NCI-H1105 (cell line): ENCODE measurements at places on chromosomes 11 and 22.

- DNase-seq, result no peak
Observed at GRCh38 chr11:117944554-117944953, 15.4 kb upstream of the TMPRSS13 start.

DNA sequence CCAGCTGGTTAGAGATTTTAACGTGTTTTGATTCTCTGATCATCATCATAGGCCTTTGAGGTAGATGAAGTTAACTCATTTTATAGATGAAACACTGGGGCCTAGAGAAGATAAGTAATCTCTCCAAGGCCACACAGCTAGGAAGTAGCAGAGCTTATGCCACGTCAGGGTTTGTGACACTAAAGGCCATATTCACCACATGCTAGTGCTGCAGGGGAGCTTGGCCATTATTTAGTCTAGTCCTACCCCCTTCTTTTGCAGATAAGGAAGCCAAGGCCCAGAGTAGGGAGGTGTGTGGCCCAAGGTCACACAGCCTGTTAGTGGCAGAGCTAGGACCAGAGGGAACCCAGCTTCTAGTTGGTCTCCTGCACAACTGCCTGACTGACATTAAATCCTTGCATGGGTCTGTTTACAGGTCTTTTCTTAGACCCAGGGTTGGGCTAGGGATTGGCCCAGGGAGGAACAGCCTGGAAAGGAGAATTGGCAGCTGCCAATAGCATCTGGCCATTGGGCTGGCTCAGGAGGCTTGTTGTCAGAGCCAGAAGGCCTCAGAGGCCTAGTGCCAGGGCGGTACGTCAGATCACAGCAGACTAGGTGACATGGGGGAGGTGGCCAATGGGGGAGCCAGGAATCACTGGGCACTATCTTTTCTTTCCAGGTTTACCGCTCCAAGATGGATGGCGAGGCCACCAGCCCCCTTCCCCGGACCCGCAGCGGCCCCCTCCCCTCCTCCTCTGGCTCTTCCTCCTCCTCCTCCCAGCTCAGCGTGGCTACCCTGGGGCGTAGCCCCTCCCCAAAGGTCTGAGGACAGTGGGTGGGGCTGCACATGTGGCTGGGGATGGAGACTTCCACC, 36.0 kb downstream of the PHLDB1 start:
- no peak for DNase-seq

GRCh38 chr22:36435516-36436415, 45.7 kb downstream of the TXN2 start:
- DNase-seq, result no peak

DNA sequence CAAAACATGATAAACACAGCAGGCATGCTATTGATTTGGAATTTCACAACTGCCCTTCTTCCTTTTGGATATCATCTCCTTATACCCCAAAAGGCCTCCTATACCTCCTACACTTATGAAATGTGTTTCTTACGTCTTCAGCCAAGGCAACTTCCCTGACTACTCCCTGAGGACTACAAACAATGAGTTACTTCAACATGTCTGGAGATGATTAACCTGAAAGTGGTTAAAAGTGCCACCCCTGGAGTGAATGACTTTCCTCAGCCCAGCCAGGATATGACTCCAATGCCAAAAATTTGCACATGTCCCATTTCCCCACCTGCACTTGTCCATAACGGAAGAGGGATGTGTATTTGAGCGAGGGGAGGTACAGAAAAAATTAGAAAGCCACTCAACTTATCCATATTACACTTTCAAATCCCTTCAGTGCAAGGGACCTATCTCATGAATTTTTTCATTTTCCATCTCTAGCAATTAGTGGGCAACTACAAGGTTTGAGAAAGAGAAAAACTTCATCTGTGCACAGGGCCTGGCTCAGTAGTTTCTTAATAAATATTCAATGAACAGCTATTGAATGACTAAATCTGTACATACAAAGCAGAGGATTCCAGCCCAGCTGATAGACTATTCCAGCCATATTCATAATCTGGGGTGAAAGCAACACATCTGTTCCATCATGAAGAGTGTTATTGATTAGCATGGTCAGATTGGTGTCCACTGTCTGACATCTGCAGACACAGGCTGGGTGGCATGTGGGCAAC, 36.8 kb downstream of the KIRREL3 start:
- DNase-seq, result no peak

- DNase-seq, result no peak
Observed at GRCh38 chr11:39780131-39780530, 1679.3 kb downstream of the LRRC4C start.

GRCh38 chr11:72743321-72744221, 8.6 kb downstream of the ARAP1 start:
- no peak for DNase-seq

- no peak for DNase-seq
Observed at GRCh38 chr22:47210112-47210657, 447.7 kb downstream of the TBC1D22A start.

- DNase-seq, result no peak
Observed at GRCh38 chr11:61666684-61667297, 13.4 kb upstream of the DAGLA start.

GRCh38 chr11:120031612-120032600, 106.0 kb downstream of the TRIM29 start:
- no peak for DNase-seq

DNA sequence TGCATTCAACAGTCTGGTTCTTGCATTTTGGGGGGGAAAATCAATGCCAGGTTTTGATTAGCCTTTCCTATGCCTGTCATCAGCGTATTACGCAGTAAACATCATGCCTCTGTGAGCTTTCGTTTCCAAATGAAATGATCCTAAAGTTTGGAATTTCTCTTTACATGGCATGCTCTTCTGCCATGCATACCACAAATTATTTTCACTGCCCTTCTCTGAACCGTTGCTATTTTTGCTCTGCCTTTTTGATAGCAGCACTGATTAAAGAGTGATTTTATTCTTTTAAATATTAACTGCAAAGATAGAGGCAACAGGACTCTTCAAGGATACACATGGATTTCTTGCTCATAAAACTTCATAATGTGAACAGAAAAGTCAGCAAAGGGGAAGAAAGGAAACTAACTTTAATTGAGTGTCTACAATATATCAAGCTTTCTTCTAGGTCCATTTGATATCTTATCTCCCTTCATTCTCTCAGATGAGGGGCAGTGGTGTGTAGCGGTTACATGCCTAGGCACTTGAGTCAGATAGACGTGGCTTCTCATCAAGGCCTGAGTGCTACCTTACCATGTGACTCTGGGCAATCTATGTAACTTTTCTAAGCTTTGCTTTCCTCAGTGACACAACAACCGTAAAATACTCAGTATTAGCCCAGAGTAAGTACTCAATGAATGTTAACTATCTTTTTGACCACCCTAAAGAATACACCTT, 25.0 kb upstream of the FZD4 start:
- DNase-seq, result no peak

DNA sequence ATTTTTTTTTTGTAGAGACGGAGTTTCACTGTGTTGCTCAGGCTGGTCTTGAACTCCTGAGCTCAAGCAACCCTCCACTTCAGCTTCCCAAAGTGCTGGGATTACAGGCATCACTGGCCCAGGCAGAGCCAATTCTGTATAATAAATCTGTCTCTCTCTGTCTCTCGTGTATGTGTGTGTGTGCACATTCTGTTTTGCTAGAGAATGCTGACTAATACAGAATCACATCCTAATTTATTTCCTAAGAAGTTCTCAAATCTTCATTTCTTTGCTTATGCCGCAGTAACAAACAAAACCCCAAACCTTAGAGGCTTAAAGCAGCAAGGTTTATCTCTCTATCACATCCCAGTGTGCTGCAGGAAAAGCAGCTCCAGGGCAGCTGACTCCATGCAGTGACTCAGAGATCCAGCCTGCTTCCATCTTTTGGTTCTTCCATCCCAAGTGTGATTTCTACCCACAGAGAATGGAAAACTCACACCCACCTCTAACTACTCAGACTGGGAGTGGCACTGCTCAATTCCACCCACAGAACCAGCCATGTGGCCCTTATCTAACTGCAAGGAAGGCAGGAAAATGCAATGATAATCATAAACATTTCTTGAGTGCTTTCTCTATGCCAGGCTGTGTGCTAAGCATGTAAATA, 35.1 kb upstream of the LRRC10B start:
- DNase-seq, result no peak

DNA sequence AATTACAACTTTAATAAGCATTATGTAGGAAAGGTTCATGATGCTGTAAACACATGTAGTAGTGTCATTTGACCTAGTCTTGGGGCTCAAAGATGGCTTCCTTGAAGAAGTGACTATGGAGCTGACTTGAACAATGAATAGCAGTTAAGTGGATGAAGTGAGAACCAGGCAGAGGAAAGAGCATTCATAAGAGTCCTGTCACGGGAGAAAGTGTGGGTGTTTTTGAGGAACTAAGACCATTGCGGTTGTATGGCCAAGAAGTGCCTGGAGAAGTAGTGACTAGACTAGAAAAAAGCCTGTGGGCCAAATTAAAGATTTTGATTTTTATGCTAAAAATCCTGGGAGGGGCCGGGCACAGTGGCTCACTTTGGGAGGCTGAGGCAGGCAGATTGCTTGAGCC, 7.2 kb upstream of the IL18BP start:
- no peak for DNase-seq

- peak; percentile 38 for DNase-seq
Observed at GRCh38 chr11:33375688-33376311, 118.6 kb downstream of the HIPK3 start.

DNA sequence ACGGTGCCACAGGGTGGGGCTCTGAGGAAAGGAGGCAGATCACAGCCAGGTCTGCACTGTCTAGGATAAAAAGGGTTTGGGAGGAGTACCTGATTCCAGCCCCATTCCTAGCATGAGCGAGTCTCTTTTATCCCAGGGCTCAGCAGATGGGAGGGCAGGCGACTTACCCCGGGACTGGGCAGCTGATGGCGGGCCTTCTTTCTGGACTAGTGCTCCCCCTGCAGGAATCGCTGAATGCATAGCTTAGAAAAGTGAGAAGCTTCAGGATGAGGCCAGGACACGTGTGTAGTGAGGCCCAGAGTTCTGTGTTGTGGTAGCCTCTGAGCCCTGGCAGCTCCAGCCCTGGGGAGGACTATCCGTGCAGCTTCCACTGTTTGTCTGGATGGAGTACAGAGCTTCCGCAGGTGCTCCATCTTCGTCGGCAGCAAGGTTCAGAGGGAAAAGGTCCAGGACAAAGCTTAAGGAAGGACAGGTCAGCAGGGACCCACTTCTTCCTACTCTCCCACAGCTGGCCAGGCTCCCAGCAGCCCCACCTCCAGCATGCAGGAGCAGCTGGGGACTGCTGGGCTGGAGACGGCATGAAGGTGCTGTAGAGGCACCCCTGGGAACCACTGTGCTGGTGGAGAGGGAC, 30.4 kb downstream of the COMMD9 start:
- DNase-seq, result no peak

DNA sequence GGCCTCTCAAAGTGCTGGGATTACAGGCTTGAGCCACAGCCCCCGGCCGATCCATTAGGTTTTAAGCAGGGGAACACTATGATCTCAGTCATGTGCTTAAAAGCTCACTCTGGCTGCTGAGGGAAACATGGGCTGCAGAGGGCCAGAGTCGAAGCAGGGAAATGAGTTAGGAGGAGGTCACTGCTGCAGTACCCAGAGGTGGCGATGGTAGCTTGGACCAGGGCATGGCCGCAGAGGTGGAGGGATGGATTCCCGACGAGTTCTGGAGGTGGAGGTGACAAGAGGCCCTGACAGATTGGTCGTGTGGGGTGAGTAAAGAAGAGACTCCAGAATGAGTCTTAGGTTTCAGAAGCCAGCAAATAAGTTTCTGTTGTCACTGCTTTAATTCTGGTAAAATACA, 54.4 kb upstream of the INCENP start:
- DNase-seq, result no peak

DNA sequence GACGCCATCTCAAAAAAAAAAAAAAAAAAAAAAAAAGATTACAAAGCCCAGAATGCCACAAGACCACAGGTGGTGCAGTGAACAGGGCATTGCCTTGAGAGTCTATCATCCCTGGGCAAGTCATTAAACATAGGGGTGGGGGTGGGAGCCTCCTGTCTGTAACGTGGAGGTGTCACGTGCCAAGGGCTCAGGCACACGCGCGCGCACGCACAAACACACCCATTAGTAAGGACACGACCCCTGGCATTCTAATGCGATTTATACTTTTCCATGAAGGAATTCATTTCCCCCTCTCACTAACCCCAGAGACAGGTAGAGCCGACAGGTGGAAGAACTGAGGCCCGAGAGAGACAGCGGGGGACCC, 5.8 kb upstream of the GCAT start:
- DNase-seq, result no peak

DNA sequence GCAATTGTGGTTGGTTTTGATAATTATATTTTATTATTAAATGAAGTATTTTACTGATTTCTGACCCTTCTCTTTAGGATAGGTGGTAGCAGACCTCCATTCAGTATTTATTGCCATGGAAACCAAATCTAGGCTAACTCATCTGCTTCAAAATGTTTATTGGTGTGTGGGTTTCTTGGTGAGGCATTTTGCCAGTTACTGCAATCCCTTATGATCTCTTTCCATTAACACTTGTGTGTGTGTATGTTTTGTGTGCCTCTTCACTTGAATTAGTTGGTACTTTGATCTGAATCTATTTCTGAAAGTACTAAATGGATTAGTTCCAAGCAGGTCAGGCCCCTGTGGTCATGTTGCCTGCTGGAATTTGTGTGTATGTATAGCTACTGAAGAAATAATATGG, 184.4 kb upstream of the C11orf87 start:
- DNase-seq, result no peak

- peak; percentile 41 for DNase-seq
Observed at GRCh38 chr22:37068859-37069258, 17.3 kb downstream of the KCTD17 start.
